Psoas muscle (tissue), 8 donors: ENCODE measurements at places on chromosomes 4 and X.

GRCh38 chrX:136162827-136163570 is 15.7 kb downstream of the FHL1 start:
- peaks cover 12% of the 10 kb centered on the region for H3K4me1 ChIP-seq
- no peaks in the 10 kb centered on the region for H3K27me3 ChIP-seq
- H3K36me3 ChIP-seq: no peaks in the 10 kb centered on the region
- peak overlapping the region; percentile 32 for H3K27ac ChIP-seq

DNA sequence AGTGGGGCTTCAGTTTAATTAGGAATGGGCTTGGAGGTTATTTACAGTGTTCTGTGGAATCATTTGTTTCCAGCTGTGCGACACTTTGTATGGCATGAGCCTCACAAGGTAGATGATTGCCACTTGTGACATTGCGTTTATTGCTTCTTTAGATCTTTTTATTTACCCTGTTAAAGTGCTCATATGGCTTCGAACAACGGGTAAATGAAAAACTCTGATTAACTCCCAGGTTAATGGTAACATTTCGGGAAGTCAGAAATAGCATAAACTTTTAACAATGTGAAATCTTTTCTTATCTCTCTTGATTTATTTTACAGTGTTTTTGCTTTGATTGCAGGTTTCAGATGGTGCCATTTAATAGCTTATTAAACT is 494.3 kb downstream of the IDS start:
- H3K27ac ChIP-seq: no peak overlapping the region
- no peak for DNase-seq
- H3K36me3 ChIP-seq: no peaks in the 10 kb centered on the region

- H3K36me3 ChIP-seq: no peaks in the 10 kb centered on the region
- no peaks in the 10 kb centered on the region for H3K27me3 ChIP-seq
- no peak for DNase-seq
- no peaks in the 10 kb centered on the region for H3K4me1 ChIP-seq
- no peak overlapping the region for H3K4me3 ChIP-seq
Measured at GRCh38 chr4:141660880-141661279, 24.5 kb downstream of the IL15 start.

GRCh38 chr4:67499799-67500198 is 45.5 kb downstream of the CENPC start:
- DNase-seq: no peak
- H3K4me3 ChIP-seq: no peak overlapping the region
- H3K27ac ChIP-seq: no peak overlapping the region
- H3K4me1 ChIP-seq: no peaks in the 10 kb centered on the region
- no peaks in the 10 kb centered on the region for H3K36me3 ChIP-seq
- H3K27me3 ChIP-seq: no peaks in the 10 kb centered on the region

GRCh38 chr4:16195209-16195608 is 31.1 kb downstream of the TAPT1 start:
- no peak overlapping the region for H3K4me3 ChIP-seq
- peaks cover 36% of the 10 kb centered on the region for H3K4me1 ChIP-seq
- no peak for DNase-seq
- no peaks in the 10 kb centered on the region for H3K27me3 ChIP-seq
- no peak overlapping the region for H3K27ac ChIP-seq
- no peaks in the 10 kb centered on the region for H3K36me3 ChIP-seq
